RKO (cell line): ENCODE measurements at places on chromosomes 12 and 14.

GRCh38 chr12:49947593-49948226, 2.8 kb upstream of the AQP2 start:
- DNase-seq: no peak

DNA sequence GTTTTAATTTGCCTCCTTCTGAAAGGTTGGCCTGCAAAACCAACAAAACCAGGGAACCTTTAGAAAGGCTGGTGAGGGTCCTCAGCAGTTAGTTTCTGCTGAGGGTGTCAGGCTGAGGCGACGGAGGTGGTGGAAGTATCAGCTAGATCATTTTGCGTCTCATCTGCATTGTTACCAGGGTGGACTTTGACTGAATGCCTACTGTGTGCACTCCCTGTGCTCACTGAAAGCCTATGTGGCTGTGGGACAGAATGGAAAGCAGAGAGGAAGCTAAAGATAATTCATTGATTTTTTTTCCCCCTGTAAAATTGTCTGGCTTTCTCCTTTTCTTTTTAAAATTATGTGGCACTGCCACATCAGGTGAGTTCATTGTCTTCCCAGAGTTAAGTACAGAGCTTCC, 68.4 kb upstream of the SRSF5 start:
- no peak for DNase-seq

- DNase-seq: no peak
Observed at GRCh38 chr12:80869264-80869663, 68.5 kb downstream of the LIN7A start.

GRCh38 chr12:93994721-93995120, 153.7 kb upstream of the PLXNC1 start:
- no peak for DNase-seq

- no peak for DNase-seq
Observed at GRCh38 chr12:65703176-65703575, 121.1 kb upstream of the HMGA2 start.

DNA sequence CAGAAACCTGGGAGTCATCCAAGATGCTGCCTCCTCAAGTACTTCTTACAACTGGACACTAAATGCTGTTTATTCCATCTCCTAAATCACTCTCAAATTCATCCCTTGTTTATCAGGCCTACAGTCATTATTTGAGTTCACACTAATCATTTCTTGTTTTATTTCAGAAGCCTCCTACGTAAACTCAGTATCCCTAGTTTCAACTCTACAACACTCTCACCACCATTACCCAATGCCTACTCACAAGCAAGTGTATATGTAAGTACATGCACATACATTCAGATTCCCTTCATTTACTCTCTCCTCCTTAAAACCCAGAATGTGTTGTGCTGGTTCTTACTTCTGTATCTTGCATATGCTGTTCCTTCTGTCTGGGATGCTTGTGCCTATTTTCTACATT, 43.0 kb downstream of the DDHD1 start:
- DNase-seq: no peak

GRCh38 chr12:124805876-124806668, 57.6 kb downstream of the SCARB1 start:
- no peak for DNase-seq

DNA sequence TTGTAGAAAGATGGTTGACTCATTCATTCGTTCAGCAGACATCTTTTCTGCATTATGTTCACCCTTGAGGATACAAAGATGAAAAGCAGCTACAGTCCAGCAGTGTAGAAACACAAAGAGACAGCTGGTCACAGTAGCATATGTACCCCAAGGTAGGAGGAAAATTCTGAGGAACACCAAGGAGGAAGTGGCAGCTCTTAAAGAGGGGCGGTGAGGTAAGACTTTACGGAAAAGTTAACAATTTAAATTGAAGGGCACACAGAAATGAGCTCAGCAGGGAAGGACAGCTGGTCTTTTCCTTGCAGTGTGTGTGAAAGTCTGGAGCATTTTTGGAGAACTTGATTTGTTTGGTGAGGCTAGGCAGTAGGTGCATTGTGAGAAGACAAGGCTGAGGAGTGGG, 3.5 kb downstream of the SLC35E3 start:
- DNase-seq: no peak

GRCh38 chr14:87309557-87309956, 683.4 kb downstream of the GALC start:
- DNase-seq: no peak

DNA sequence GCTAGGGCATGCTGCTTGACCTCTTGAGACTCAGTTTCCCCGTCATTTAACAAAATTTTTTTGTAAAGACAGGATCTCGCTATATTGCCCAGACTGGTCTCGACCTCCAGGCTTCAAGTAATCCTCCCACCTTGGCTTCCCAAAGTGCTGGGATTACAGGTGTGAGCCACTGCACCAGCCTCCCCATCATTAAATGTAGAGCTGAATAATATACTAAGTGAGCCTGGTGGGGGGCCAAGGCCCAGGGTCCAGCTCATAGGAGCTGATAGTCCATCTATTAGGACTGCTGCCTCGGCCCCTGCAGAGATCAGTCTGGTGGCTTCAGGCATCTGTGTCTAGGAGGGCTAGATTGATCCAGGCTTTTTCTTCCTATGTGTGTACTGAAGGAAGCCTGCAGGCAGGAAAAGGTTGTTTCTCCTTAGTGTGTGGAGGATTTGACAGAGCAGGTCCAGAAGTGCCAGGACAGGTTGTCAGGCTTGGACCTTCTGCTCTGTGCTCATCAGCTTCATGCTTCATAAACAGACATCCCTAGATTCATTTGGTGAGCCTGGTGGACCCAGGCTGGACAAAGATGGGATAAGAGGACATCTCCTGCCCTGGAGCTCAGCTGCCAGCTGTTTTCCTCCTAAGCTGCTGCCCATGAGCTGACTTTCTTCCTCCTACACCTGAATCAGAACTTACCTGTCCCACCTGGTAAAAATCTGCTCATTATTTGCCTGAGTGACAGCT, 135.4 kb downstream of the ZFP36L1 start:
- no peak for DNase-seq

GRCh38 chr12:108611884-108612415, 14.1 kb upstream of the TMEM119 start:
- peak; percentile 75 for DNase-seq

DNA sequence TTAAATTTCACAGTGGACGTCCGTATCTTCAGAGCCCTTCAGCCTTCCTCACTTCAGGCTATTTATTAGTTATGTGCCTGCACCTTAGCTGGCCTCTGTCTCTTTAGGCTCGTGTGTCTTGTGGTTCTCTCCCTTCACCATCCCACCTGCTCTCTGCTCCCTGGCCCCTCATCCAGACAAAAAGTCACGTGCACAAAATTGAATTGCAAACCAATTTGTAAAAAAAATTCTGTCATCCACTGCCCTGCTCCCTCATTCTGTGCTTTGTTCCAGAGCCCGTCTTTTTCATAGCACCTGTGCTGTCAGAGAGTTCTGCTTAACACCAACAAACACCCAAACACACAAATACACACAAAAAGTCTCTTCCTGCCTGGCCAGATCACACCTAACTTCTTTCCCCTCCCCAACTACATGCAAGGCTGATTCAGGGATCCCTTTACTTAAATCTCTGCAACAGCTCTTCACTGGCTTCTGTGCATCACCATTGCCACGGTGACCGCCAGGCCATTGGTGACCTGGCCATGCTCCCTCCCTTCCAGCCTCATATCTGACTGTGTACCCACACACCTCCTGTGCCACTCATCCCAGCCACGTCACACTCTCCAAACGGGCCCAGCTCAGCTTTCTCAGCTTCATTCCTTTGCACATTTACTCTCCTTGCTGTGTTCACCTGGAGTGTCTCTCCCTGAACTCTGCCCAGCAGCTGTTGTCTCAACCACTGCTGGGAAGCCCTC, 205.7 kb downstream of the TTC8 start:
- peak; percentile 19 for DNase-seq

GRCh38 chr12:18419311-18419710, 158.0 kb downstream of the PIK3C2G start:
- DNase-seq: no peak

GRCh38 chr12:68482660-68483059, 128.0 kb upstream of the RAP1B start:
- no peak for DNase-seq

GRCh38 chr12:10967409-10967808, 19.3 kb downstream of the TAS2R50 start:
- DNase-seq: no peak

GRCh38 chr12:29239336-29239735, 90.3 kb downstream of the FAR2 start:
- DNase-seq: no peak

DNA sequence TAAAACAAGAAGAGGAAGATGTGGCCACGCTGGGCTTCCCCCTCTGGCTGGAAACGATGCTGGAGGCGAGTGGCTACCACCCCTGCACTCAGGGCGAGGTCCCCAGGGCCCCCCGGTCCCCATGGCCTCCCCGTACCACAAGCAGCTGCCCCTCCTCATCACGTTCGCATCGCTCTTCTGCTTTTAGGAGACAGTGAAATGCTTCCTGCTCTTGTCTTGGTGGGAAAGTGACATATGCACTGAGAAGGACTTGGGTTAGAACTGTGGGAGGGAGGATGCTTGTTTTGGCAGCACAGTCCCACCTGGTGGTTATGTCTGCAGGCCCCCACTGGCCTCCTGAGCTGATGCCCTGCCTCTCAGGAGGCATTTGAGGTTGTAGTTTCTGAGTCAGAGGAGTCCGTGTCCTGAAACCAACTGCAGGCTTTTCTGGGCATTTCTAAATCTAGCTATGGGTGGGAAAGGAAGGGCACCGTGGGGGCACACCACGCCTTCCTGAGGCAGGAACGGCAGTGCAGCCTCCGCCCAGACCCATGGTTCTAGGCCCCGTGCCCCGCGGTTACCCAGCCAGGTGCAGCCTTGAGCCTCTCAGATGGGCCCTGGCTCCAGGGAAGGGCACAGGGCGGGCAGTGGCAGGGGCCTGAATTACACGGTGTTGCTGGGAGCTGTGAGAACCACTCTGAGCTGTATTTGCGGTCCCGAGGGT, 139.3 kb downstream of the ADGRD1 start:
- DNase-seq: no peak

DNA sequence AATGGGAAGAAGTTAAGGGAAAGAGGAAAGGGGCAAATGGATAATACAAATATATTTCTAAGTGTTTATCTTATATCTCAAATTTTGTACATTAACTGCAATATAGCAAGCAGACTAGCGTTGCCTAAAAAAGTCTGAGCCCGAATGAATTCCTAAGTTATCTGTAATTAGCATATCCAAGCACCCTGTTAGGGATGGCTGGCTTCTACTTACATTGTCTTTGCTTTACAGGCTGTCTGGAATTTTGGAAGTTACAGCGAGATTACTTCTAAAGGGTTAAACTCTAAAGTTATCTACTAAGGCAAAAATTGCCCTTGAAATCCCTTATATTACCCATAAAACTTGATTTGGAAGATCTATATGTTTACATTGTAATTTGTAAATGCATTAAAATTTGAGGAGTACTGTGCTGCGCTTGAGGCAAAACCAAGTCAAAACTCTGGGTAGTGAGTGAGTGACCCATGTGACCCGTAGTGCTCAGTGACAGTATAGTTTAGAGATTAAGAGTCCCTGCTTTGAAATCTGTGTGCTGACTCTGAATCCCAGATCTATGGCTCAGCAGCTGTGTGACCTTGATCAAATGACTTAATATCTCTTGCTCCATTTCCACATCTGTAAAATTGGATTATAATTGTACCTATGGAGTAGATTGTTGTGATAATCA, 17.3 kb upstream of the LIN7A start:
- no peak for DNase-seq

DNA sequence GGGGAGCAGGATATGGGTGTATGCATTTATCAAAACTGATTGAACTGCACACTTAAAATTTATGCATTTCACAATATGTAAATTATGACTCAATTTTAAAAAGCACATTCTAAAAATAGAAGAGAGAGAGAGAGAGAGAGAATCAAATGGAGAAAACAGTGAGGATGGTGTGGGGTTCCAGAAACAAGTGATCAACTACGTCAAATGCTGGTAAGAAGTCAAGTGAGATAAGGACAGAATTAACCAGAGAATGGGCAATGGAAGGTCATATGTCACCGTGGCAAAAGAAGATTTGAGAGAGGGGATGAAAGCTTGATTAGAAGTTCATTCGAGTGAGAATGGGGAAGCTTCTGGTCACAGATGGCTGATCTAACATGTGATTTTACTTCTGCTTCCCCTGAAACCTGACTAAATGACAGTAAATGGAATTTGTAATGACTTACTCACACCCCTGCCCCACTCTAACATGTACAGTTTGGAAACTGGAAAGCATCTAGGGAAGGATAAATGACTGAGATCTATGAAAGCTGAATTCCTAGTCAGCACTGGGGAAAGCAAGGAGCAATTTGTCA, 276.5 kb upstream of the AMIGO2 start:
- no peak for DNase-seq

- no peak for DNase-seq
Observed at GRCh38 chr14:92986254-92987147, 63.6 kb downstream of the CHGA start.

DNA sequence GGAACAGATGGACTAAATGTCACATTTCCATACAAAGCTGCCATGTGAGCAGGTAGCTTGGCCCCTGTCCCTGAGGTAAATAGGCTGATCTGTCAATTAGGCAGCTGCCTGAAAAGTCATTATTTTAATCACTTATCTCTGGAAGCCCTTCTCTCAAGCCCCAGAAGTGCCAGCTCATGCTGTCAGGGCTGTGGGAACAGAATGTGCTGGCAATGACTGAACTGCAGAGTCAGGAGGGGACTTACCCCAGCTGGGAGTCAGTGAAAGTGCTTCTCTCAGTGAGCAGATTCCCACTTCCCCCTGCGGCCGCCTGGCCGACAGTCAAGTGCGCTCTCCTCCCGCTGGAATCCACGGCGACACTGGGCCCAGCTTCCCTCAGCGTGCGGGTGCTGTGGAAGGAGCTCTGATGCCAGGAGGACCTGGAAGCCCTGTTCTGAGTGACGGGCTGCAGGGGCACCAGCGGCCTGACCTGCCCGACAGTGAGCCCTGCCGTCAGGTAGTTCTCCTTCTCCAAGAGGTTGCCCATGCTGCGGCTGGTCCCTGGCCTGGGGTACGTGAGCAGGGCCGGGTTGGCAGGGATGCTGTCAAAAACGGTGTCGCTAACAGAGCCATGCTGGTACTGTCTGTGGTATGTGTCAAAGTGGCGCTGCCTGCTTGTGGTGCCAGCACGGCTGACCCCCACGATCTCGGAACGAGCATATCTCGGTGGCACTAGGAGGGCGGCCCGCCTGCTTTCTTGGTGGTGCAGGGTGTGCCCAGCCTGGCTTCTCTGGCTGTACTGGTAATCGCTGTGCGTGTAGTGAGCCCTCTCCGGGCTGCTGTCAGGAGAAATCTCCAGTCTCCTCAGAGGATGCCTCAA, 18.7 kb downstream of the PKP2 start:
- no peak for DNase-seq

- DNase-seq: no peak
Observed at GRCh38 chr14:92292673-92293072, 30.3 kb upstream of the SLC24A4 start.

DNA sequence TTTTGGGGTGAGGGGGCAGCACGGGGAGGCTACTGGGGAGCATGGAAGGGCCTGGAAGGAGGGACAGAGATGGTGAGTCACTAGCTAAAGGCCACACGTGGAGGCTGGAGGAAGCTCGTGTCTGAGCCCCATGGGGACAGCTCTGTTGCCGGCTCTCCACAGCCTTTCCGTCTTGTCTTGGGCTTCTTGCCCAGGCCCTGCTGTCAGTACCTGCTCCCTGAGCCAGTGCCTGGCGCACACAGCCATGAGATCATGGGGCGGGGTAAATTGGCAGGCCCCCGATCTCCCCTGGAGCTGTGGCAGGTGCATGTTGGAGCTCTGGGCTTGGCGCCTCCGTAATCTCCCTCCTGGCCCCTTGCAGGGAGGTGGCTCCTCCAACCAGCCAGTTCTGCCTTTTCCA, 16.1 kb upstream of the KRT80 start:
- no peak for DNase-seq
